SK-N-MC (cell line): ENCODE measurements at places on chromosomes 2 and 18.

- DNase-seq = no peak
Observed at GRCh38 chr2:64823794-64824193, 165.4 kb upstream of the SLC1A4 start.

- DNase-seq = no peak
Observed at GRCh38 chr2:172826522-172826921, 90.9 kb downstream of the RAPGEF4 start.

DNA sequence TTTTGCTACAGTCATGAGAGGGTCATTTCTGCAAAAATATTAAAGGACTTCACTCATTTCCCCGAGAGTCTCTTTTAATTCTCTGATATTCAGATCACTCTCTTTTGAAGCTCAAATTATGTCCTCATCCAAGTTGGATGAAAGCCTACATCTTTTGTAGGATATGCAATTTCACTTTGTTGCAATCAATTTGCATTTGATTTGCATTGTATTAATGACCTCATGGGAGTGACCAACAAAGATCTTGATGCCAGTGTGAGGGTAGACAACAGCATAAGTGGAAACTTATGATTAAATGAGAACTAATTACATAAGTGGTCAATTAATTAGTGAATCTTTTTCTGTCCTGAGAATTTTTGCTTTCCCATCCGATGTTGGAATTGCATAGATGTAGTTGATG is 60.3 kb upstream of the UPP2 start:
- DNase-seq = no peak

DNA sequence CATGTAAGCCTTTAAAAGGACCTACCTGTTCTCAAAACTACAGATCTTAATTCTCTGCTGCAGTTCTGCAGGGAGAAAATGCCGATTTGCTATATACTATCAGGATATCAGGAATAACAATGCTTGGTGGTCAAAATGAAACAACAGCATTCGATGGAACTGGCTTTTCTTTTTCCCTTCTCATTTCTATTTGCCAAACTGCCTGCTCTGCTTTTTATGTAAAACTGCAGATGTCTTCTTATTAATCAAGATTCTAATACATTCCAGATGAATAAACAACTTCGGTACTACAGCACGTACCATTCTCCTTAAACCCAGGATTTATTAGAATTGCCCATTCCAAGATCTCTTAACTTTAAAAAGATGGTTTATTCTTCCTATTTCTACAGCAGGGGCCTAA is 100.9 kb downstream of the ZNF521 start:
- DNase-seq = no peak

DNA sequence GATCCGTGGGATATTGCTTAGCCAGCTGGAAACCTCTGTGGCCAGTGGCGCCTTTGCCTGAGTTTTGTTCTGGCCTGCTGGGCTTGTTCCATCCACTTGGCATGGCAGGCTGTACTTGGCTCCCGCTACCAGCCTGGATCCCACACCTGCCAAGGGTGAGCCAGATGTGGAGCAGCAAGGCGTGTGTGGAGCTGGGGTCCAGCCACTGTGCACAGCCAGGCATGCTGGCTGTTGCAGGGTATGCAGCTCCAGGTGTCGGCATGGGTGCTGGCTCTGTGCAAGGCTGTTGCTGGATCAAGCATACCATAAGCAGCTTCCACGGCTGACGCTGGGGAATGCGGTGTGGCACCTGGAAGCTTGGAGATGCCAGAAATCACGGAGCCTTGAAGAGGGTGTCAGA is 34.5 kb downstream of the PTPN4 start:
- no peak for DNase-seq

GRCh38 chr18:63301434-63301833 is 18.1 kb downstream of the BCL2 start:
- no peak for DNase-seq

DNA sequence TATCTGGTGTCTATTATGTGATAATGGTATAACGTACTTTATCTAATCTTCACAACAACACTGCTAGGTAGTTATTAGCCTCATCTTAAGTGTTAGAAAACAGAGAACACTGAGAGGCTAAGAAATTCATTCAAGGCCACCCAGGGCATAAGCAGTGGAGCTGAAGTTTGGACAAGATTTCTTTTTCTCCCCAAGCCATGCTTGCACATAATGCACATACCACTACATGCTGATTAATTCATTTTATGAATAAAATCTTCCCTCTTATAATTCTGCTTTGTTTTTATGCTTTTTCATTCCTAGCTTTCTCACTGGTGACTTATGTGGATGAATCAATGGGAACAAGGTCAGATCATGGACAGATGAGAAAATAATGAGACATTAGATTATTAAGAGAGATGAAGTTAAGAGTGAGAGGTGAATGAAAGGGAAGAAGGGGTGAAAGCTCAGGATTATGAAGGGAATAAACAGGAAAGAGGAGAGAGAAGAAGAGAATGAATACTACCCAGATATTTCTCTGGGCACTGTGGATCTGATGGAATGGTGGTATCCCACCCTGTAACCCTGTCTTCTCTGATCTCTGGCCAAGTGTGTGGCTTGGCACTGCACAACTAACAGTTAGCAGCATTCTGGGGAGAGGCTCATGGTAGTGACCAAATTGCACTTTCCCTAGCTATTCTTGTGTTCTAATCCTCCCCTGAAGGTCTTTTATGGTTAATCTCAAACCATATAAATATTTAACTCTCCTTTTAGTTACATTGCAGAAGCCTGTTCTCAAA is 17.7 kb upstream of the GALNT3 start:
- no peak for DNase-seq

DNA sequence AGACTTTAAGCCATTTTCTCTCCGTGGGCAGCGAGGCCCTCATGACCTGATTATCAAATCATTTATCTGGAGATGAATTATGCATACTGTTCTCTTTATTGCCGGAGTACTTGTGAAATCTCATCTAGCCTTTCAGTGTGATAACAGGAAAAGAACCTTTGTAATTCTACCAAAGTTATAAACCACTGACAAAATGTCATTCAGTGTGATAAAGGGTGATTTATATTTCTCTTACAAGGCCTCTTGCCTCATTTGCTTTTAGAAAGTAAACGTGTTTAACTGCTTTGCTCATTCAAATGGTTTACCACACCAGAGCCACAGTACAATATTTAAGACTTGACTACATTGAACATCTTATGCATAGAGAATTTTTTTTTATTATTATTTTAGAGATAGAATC is 13.8 kb downstream of the MTCL1 start:
- no peak for DNase-seq
